EH (cell line): ENCODE measurements at places on chromosomes 7 and 10.
A peak's percentile ranks its signal among the peaks of the same experiment; 100 is the strongest.

GRCh38 chr10:60760711-60761210, 17.5 kb upstream of the CDK1 start:
- no peak for DNase-seq

GRCh38 chr10:1241973-1242935, 186.1 kb downstream of the WDR37 start:
- no peak for DNase-seq

- peak; percentile 83 for DNase-seq
Measured at GRCh38 chr10:122190176-122190943, 80.7 kb upstream of the BTBD16 start.

DNA sequence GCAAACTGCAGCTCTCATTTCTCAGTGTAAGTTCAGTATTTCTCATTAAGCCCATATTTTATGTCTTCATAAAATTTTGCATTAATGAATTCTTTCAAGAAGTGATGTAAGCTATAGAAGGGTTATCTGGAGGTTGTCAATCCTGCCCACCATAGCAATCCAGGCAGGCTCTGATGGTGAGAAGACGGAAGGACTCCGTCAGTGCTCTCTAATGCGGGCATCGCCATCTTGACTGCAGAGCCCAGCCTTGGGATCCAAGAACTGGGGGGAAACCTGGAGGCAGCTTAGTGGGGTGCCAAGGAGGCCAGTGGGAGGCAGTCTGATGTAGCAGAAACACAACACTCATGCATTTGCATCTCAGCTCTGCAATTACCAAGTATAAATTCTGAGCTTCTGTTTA, 707.4 kb upstream of the NRP1 start:
- no peak for DNase-seq

DNA sequence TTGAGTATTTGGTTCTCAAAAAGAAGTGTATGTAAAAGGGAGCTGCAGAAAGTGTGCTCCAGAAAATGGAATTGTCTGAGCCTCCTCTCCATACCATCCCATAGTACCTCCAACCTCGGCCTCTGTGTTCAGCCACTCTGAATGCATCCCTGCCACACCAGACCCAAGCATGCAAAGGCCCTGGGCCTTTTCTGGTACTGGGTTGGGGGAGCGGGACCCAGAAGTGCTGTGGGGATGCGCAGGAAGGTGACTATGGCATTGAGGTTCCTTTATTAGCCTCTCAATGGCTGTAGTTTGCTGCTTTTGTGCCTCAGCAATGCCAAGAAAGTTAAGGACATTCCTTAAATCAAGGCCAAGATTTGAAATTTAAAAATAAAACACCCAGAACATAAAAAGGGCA, 2.1 kb upstream of the KCNMA1 start:
- DNase-seq: no peak

DNA sequence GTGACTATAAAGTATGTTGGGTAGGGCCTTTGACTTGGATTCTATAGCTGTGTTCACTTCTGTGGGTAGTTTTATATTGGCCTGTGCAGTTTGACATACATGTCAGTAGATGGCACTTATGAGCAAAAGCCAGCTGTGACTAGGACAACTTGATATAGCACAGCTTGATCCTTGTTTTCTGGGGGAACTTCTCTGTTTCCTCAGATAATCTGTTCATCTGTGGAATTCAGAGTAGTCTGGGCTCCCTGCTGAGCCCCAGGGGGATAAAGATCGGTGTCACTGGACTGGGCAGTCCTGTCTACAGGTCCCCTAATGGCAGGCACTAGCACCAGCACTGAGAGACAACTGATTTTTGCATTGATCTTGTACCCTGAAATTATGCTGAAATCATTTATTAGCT, 25.4 kb downstream of the CYP2C9 start:
- DNase-seq: peak; percentile 9

DNA sequence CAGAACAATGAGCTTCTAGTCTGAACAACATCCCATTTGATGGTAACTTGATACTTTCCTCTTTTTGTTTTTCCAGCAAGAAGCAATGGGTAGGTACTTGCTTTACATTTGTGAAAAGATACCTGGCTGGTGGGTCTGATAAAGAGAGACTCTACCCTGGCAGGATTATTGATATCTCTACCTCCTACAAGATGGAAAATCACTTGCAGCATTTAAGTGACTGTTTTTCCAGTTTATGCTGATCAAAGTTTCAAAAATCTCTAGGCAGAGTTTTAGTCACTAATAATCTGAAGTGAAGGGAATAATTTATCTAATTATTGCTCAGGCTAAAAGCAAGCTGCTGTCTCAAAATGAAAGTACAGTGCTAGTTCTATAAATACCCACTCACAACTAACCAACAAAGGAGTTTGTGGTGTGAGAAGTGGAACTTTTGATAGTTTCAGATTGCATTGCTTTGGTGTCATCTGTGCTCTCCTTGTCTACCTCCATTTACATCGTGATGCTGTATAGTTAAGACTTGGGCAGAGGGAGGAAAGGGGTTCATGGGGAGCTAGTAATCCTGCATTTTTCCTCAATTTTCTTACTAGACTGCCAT, 86.0 kb upstream of the ANKRD1 start:
- DNase-seq: peak; percentile 5

- no peak for DNase-seq
Measured at GRCh38 chr7:135201350-135201749, 10.0 kb downstream of the WDR91 start.

- DNase-seq: no peak
Measured at GRCh38 chr10:119541459-119542356, 811 bp downstream of the RGS10 start.

- DNase-seq: no peak
Measured at GRCh38 chr7:93145354-93145753, 2.8 kb downstream of the SAMD9L start.

- no peak for DNase-seq
Measured at GRCh38 chr10:74837743-74838142, 11.3 kb downstream of the KAT6B start.

- DNase-seq: peak; percentile 90
Measured at GRCh38 chr10:13877154-13877909, 290.6 kb downstream of the PRPF18 start.

- DNase-seq: no peak
Measured at GRCh38 chr7:120189623-120190022, 83.4 kb upstream of the KCND2 start.
